ENCODE measurements at places on chromosomes 4 and X.

DNA sequence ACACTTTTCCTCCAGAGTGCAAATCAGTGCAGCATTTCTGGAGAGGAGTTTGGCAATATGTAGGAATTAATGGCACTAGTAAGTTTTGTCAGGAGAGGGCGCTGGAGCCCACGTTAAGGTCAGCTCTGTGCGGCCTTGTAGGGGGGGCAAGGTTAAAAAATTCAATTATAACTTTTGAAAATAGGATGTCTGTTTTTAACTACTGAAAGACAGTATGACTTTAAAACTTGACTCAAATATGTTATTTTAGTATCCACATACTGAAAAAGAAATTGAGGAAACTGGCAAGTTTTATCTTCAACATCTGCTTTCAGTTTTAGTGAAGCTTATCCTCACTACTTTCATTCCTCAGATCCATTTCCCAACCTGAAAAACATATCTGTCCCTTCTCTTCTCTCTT is 30.9 kb upstream of the HSD17B13 start:
- no peaks in the 10 kb centered on the region for H3K27me3 ChIP-seq
- H3K4me3 ChIP-seq = no peak overlapping the region
- peak; percentile 13 for DNase-seq
- no peak overlapping the region for H3K27ac ChIP-seq
- no peaks in the 10 kb centered on the region for H3K4me1 ChIP-seq

- H3K27ac ChIP-seq = no peak overlapping the region
- no peaks in the 10 kb centered on the region for H3K36me3 ChIP-seq
- H3K27me3 ChIP-seq = no peaks in the 10 kb centered on the region
- H3K4me1 ChIP-seq = no peaks in the 10 kb centered on the region
Measured at GRCh38 chrX:130347321-130347720, 7.6 kb downstream of the SLC25A14 start.

GRCh38 chr4:53141308-53141707 is 224.6 kb downstream of the SCFD2 start:
- H3K27me3 ChIP-seq = no peaks in the 10 kb centered on the region
- H3K27ac ChIP-seq = no peak overlapping the region
- H3K4me1 ChIP-seq = no peaks in the 10 kb centered on the region
- H3K4me3 ChIP-seq = no peak overlapping the region

GRCh38 chrX:55524487-55524886 is 34.8 kb upstream of the USP51 start:
- no peaks in the 10 kb centered on the region for H3K4me1 ChIP-seq
- DNase-seq = no peak
- no peak overlapping the region for H3K27ac ChIP-seq

GRCh38 chr4:165787516-165788274 is 85.3 kb upstream of the TLL1 start:
- H3K4me3 ChIP-seq = no peak overlapping the region
- no peak overlapping the region for H3K27ac ChIP-seq
- no peaks in the 10 kb centered on the region for H3K36me3 ChIP-seq
- no peak for DNase-seq
- peaks cover 2% of the 10 kb centered on the region for H3K4me1 ChIP-seq
- no peaks in the 10 kb centered on the region for H3K27me3 ChIP-seq

DNA sequence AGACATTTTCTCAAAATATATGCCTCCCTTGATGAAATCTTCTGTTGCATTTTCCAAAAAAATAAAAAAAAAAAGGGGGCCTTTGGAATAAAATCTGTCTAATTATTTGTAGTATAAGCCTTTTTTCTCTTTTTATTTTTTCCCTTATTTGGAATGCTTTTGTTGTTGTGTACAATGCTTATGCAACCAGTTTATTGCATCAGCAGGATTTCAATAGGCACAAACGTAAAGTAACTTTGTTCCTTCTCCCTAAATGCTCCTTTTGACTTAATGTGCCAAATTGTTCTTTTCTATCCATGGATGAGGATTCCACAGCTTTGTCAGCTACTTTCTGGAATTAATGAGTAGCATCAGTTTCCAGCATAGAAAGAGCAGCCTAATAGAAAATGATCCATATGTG is 59.6 kb upstream of the HPGD start:
- no peaks in the 10 kb centered on the region for H3K36me3 ChIP-seq
- no peak for DNase-seq
- H3K27me3 ChIP-seq = no peaks in the 10 kb centered on the region
- no peaks in the 10 kb centered on the region for H3K4me1 ChIP-seq
- no peak overlapping the region for H3K4me3 ChIP-seq

- H3K4me3 ChIP-seq = no peak overlapping the region
- no peaks in the 10 kb centered on the region for H3K27me3 ChIP-seq
- no peaks in the 10 kb centered on the region for H3K36me3 ChIP-seq
- no peak for DNase-seq
- no peaks in the 10 kb centered on the region for H3K4me1 ChIP-seq
Measured at GRCh38 chr4:47639531-47639930, 154.5 kb downstream of the ATP10D start.

- no peak for DNase-seq
- no peaks in the 10 kb centered on the region for H3K27me3 ChIP-seq
- H3K27ac ChIP-seq = no peak overlapping the region
- 0 out of 2 replicates have a peak, but pooled peaks cover 2% of the 10 kb centered on the region for H3K4me1 ChIP-seq
- no peaks in the 10 kb centered on the region for H3K36me3 ChIP-seq
Measured at GRCh38 chrX:119094819-119095218, 22.0 kb downstream of the CT47C1 start.

DNA sequence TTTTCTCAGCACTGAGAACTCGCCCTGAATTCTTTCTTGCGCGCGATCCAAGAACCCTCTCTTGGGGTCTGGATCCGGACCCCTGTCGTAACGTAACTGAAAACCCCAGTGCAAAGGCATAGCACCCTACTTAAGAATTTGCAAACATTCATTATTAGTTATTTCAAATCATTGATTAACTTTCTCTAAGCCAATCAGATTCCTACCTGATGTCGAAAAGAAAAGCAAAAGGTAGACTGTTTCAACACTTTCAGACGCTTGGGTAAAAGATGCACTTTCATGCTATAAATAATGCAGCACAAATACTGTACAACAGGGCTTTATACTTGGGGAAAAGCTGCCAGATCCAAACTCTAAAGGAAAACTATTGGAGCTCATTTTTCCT is 817 bp upstream of the WDR19 start:
- H3K36me3 ChIP-seq = no peaks in the 10 kb centered on the region
- DNase-seq = no peak
- H3K27me3 ChIP-seq = no peaks in the 10 kb centered on the region
- peak overlapping the region; percentile 55 for H3K4me3 ChIP-seq
- H3K27ac ChIP-seq = no peak overlapping the region

GRCh38 chr4:71293705-71294104 is 45.1 kb upstream of the SLC4A4 start:
- H3K27ac ChIP-seq = no peak overlapping the region
- no peaks in the 10 kb centered on the region for H3K27me3 ChIP-seq
- no peak for DNase-seq
- no peaks in the 10 kb centered on the region for H3K4me1 ChIP-seq
- no peak overlapping the region for H3K4me3 ChIP-seq

DNA sequence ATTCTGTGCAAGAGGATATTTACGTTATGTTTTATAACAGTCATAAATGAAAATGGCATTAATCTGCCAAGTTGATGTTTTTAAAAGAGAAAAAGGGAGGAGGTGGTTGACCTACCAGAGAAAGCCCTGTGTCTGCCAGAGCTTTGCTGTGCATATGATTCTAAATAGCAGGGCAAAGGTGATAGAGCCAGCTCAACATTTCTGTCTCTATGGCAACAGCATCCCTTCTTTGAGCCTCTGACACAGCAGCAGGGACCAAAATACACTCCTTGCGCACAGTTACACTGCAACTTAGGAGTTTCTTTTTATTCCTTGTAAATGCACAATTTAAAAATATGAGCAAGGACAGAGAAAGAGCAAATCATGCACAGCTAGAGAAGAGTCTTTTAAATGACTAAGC is 133.3 kb upstream of the RAI2 start:
- no peaks in the 10 kb centered on the region for H3K36me3 ChIP-seq
- no peak for DNase-seq
- H3K4me3 ChIP-seq = no peak overlapping the region
- H3K27me3 ChIP-seq = no peaks in the 10 kb centered on the region
- H3K4me1 ChIP-seq = no peaks in the 10 kb centered on the region
- H3K27ac ChIP-seq = no peak overlapping the region

GRCh38 chr4:71406459-71406963 is 67.7 kb downstream of the SLC4A4 start:
- no peak overlapping the region for H3K27ac ChIP-seq
- no peaks in the 10 kb centered on the region for H3K36me3 ChIP-seq
- H3K4me3 ChIP-seq = no peak overlapping the region

DNA sequence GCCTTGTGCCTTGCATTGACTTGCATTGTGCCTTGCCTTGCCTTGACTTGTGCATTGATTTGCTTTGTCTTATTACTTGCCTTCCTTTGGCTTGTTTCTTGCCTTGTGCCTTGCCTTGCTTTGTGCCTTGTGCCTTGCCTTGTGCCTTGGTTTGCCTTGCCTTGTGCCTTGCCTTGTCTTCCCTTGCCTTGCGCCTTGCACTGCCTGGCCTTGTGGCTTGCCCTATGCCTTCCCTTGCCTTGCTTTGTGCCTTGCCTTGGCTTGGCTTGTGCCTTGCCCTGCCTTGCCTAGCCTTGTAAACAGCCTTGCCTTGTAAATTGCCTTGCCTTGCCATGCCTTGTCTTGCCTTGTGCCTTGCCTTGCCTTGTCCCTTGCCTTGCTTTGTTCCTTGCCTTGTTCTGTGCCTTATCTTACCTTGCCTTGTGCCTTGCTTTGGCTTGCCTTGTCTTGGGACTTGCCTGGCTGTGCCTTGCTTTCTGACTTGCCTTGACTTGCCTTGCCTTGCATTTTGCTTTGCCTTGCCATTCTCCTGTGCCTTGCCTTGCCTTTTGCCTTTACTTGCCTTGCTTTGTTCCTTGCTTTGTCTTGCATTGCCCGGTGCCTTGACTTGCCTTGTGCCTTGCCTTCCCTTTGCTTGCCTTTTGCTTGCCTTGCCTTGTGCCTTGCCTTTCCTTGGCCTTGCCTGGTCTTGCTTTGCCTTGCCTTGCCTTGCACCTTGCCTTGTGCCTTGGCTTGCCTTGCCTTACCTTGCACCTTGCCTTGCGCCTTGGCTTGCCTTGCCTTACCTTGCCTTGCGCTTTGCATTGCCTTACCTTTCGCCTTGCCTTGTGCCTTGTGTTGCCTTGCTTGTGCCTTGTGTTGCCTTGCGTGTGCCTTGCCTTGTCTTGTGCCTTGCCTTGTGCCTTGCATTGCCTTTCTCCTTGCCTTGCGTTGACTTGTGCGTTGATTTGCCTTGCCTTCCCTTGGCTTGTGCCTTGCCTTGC is 97.5 kb downstream of the TAB3 start:
- no peak for DNase-seq
- no peaks in the 10 kb centered on the region for H3K27me3 ChIP-seq
- no peak overlapping the region for H3K27ac ChIP-seq
- H3K36me3 ChIP-seq = no peaks in the 10 kb centered on the region
- no peak overlapping the region for H3K4me3 ChIP-seq

GRCh38 chrX:120568609-120569008 is 7.8 kb upstream of the CUL4B start:
- H3K36me3 ChIP-seq = no peaks in the 10 kb centered on the region
- H3K4me1 ChIP-seq = no peaks in the 10 kb centered on the region
- H3K27ac ChIP-seq = no peak overlapping the region
- H3K27me3 ChIP-seq = no peaks in the 10 kb centered on the region
- no peak for DNase-seq

DNA sequence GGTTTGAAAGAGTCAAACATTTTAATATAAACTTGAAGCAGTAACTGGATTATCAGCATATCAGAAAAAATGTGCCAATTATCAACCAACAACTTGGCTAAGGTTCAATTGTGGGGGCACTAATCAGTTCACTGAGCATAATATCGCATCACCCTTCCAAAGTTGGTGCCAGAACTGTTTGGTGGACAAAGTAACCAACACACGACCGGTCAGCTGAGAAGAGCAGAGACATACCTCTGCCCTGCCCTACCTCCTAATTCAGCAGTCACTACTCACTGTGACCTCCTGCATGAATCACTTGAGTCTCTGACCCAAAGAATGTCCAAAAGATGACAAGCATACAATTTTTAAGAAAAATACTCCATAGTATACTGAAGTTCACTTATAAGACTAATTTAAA is 53.2 kb downstream of the TSPAN5 start:
- peaks cover 9% of the 10 kb centered on the region for H3K4me1 ChIP-seq
- no peak for DNase-seq
- H3K27me3 ChIP-seq = no peaks in the 10 kb centered on the region
- H3K4me3 ChIP-seq = no peak overlapping the region
- no peak overlapping the region for H3K27ac ChIP-seq
- H3K36me3 ChIP-seq = no peaks in the 10 kb centered on the region

- H3K27me3 ChIP-seq = peaks cover 5% of the 10 kb centered on the region
- H3K4me1 ChIP-seq = no peaks in the 10 kb centered on the region
- no peak overlapping the region for H3K4me3 ChIP-seq
Measured at GRCh38 chr4:57199267-57199666, 89.1 kb upstream of the IGFBP7 start.

DNA sequence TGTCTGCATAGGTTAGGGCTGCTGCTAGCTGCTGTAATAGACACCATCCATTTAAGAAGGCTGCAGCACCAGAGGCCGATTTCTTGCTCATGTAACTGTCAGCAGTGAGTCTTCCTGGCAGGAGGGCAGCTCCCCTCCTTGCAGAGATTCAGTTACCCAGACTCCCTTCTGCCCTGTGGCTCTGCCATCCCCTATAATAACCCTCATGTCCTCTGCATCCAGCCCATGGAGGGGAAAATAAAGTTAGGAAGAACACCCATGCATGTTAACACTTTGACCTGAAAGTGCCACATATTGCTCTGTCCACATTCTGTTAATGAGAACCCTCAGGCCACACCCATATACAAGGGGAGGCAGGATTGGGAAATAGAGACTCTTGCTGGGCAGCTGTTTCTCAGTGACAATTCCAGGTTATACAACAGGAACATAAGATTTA is 5.4 kb downstream of the STBD1 start:
- no peak overlapping the region for H3K4me3 ChIP-seq
- no peaks in the 10 kb centered on the region for H3K27me3 ChIP-seq
- H3K27ac ChIP-seq = no peak overlapping the region
- no peaks in the 10 kb centered on the region for H3K4me1 ChIP-seq

DNA sequence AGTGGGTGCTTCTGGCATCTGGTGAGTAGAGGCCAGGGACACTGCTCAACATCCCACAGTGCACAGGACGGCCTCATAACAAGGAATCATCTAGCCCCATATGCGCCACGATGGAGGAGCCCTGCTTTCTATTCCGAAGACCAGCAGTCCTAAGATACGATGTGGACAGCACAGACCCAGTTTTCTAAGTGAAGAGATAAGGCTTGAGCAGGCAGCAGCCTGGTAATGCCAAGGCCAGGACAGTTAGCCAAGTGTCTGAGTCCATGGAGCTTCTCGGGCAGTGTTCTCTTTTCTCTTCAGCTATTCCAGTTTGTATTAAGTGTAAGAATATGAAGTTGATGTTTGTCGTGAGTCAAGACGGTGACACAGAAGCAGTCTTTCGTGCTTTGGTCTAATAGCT is 112.7 kb downstream of the TBL1X start:
- no peaks in the 10 kb centered on the region for H3K36me3 ChIP-seq
- no peaks in the 10 kb centered on the region for H3K27me3 ChIP-seq
- no peak overlapping the region for H3K4me3 ChIP-seq
- no peak overlapping the region for H3K27ac ChIP-seq
- H3K4me1 ChIP-seq = peaks cover 4% of the 10 kb centered on the region

Measured in H1 (cell line).